ENCODE measurements at places on chromosomes 6 and 20.

- no peak for DNase-seq
These were observed 33.6 kb upstream of the GMPR start for GRCh38 chr6:16204653-16205376.

GRCh38 chr6:10315034-10315433, 99.8 kb downstream of the TFAP2A start:
- no peak for DNase-seq

DNA sequence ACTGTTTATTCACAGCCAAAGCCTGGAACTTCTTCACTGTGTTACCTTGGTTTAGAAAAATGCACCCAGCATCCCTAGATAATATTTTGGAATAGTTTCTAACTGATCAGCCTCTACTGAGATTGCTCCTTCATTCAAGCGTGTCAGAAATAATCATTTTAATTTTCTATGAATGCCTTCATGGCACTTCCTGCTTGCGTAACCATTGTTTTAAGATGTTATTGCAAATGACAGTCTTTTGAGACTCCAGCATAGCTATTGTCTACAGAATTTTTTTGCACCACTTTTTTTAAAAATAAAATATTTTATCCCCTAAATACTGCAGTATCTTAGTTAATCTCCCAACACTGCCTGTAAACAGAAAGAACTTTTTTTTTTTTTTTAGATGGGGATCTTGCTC, 213.1 kb downstream of the PHACTR1 start:
- no peak for DNase-seq

DNA sequence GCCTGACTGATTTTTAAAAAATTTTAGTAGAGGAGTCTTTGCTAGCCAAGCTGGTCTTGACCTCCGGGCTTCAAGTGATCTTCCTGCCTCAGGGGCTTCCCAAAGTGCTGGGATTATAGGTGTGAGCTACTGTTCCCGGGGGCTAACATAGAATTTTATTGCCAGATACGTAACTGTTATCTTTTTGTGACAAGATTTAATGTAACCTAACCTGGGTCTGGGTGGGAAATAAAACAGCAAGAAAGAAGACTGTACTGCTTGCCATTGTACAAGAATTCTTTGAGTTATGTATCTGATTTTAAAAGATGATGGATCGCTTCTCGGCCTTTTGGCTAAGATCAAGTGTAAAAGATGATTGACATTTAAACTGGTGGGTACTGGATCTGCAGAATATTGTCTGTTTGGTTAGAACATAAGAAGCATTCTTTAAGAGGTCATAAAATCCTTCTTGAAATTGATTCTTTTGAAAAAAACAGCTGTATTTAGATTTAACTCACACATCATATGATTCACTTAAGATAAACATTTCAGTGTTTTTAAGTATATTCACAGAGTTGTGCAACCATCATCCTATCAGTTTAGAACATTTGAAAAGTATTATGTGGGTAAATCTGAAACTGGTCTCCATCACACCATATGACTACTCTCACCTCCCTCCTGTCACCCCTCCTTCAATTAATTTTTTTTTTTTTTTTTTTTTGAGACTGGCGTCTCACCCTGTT, 21.6 kb downstream of the TPX2 start:
- no peak for DNase-seq

- DNase-seq: no peak
These were observed 127.3 kb downstream of the RTN4IP1 start for GRCh38 chr6:106501960-106502371.

- no peak for DNase-seq
These were observed 139.9 kb downstream of the KCNQ5 start for GRCh38 chr6:72761761-72762160.

GRCh38 chr6:3135668-3136291, 17.3 kb downstream of the BPHL start:
- peak; percentile 40 for DNase-seq

DNA sequence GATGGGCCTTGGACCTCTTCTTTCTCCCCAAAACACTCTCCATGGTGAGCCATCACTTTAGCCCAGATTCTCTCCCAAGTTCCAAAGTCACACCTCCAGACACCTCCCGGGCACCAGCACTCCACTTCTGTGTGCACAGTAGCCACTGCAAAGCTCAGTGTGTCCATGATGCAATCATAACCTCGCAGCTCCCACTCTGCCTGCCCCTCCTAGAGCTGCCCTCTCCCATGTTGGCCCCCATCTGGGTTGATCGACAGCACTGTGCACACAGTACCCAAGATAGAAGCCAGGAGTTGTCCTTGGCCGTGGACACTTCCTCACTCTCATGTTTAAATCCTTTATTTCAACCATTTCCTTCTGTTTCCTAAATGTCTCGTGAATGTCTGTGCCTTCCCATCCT, 293.3 kb downstream of the PACRG start:
- DNase-seq: no peak

DNA sequence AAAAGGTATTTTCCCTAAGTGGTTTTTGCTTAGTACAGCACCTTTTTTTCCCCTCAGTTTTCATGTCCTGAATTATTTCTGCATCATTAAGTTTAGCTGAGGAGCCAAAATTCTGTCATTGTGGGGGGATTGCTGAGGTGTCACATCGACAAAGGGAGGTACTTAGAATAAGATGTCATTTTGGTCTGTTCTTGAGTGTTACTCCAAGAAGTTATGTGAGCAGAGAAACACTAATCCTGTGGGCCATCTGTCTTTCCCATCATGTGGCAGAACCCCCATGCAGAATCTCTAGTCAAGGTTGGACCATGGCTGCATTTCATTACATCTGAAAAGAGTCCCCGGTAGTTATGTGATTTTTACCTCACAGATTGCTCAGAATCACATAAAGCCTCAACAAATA, 167.8 kb upstream of the CENPW start:
- DNase-seq: no peak

DNA sequence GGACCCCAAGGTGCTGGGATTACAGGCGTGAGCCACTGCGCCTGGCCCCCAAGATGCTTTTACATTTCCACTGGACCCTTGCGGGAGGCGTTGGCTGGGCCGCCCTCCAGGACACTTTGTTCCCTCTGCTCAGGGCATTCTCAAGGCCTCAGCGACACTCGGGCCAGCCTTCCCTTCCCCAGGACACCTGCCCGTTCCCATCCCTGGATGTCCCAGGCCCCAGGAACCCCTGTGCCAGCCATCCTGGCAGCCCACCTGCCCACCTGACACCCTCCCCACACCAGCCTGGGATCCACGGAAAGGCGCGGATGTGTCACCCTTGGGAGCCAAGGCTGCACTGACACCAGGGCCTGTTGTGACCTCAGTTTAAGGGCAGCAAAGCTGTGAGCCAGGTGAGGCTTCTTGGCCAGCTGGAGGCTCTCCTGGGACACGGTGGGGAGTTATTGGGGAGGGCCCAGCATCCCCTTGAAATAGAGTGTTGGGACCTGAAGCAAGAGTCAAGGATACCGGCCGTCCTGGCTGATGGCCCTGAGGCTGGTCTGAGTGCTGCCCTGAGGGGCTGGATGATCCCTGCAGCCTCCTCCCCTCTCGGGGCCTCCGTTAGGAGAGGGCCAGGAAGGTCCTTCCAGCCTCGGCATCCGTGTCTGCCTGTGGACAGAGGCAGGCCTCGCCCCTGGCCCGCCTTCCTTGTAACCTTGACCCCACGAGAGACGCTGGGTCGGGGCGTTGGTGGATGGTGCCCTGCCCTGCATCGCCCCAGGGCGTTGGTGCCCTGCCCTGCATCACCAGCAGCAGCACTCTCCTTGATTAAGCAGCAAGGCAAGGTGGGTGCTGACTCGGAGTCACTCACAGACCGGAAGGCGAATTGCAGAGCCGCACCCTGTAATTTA, 84.2 kb upstream of the BHLHE23 start:
- no peak for DNase-seq

- no peak for DNase-seq
These were observed 13.9 kb downstream of the HAO1 start for GRCh38 chr20:7926323-7926722.

- DNase-seq: no peak
These were observed 23.4 kb upstream of the INSM1 start for GRCh38 chr20:20344476-20344875.

GRCh38 chr6:112216662-112217551, 37.5 kb downstream of the LAMA4 start:
- DNase-seq: no peak

- DNase-seq: no peak
These were observed 24.5 kb downstream of the ACSS1 start for GRCh38 chr20:25033265-25033923.

GRCh38 chr20:63087872-63088680, 81.3 kb upstream of the BHLHE23 start:
- DNase-seq: no peak
